ENCODE measurements at places on chromosomes 4 and X. TPM values are rescaled to one million over a fixed set of nuclear protein-coding genes. Genes with fewer than 3 reads are reported as not detected.

Gene RIBC1
- total RNA-seq, result not detected

Gene TCEAL5
- total RNA-seq, result not detected

Gene DIPK2B
- total RNA-seq, result 52.3 TPM

Gene SPACA5
- not detected for total RNA-seq

Gene FAT4
- total RNA-seq, result 40.3 TPM

Gene SEC24B
- 11.9 TPM for total RNA-seq

Gene SPIN4
- 4.6 TPM for total RNA-seq

Gene MAPK10
- under 0.01 TPM for total RNA-seq

Gene AMTN
- total RNA-seq, result not detected

Gene PPP4R3C
- not detected for total RNA-seq

Gene CT45A3
- total RNA-seq, result not detected

Gene BLOC1S4
- total RNA-seq, result 7.2 TPM

Gene FDCSP
- not detected for total RNA-seq

Gene USP17L12
- not detected for total RNA-seq

Gene INTU
- total RNA-seq, result 1.3 TPM

Gene LIN54
- total RNA-seq, result 7.5 TPM

Gene IGFBP7
- 1,907 TPM for total RNA-seq

Gene SPANXD
- total RNA-seq, result not detected

Gene BMPR1B
- total RNA-seq, result 0.20 TPM

Gene PAGE4
- total RNA-seq, result not detected

Gene CENPE
- total RNA-seq, result 1.8 TPM

Gene ADAM29
- not detected for total RNA-seq

Gene PCSK1N
- total RNA-seq, result 0.20 TPM

Gene LINC00632
- 0.40 TPM for total RNA-seq

Gene ADH4
- total RNA-seq, result not detected

Measured in lung microvascular endothelial cell (primary cell).